ENCODE measurements at places on chromosomes 2 and 18. TPM values are rescaled to one million over a fixed set of nuclear protein-coding genes. Genes with fewer than 3 reads are reported as not detected.

The PTH2R gene
- total RNA-seq, result not detected

The MYL12B gene
- 154 TPM for total RNA-seq

The GRB14 gene
- total RNA-seq, result 2.9 TPM

The ALLC gene
- 0.11 TPM for total RNA-seq

The LAMA1 gene
- total RNA-seq, result 2.6 TPM

The RNF152 gene
- total RNA-seq, result 4.2 TPM

The LINC00305 gene
- not detected for total RNA-seq

The DNAH6 gene
- total RNA-seq, result 2.9 TPM

The C2orf80 gene
- total RNA-seq, result not detected

The LIMS4 gene
- 0.24 TPM for total RNA-seq

The PECR gene
- total RNA-seq, result 5.7 TPM

The PROKR1 gene
- not detected for total RNA-seq

The RTN4 gene
- 137 TPM for total RNA-seq

The IL18R1 gene
- total RNA-seq, result 4.6 TPM

The PID1 gene
- total RNA-seq, result 6.1 TPM

The RNASEH1 gene
- total RNA-seq, result 68.2 TPM

The TEX44 gene
- not detected for total RNA-seq

- no peak for DNase-seq
Measured at GRCh38 chr2:120580709-120581108, 155.0 kb upstream of the GLI2 start.

DNA sequence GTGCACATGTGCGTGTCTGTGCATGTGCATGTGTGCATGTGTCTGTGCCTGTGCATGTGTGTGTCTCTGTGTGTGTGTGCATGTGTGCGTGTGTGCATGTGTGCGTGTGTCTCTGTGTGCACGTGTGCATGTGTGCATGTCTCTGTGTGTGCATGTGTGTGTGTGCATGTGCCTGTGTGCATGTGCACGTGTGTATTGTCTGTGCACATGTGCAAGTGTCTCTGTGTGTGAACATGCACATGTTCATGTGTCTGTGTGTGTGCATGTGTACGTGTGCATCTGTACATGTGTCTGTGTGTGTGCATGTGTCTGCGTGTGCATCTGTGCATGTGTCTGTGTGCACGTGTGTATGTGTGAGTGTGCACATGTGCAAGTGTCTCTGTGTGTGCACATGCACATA is 277.3 kb downstream of the GALR1 start:
- DNase-seq, result no peak

DNA sequence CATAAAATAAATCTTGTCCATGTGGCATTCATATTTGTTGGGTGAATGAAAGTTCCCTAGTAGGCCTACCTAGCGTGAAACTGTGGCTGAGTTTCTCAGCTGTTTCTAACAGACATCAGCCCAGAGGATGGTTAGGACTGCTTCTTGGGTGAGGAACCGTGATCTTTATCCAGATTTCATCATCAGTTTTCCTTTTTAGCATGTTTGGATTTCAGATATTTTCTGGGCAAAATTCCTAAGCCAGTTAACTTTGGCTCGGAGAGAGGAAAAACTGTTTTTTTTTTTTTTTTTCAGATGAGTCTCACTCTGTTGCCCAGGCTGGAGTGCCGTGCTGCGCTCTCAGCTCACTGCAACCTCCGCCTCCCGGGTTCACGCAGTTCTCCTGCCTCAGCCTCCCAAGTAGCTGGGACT is 53.5 kb downstream of the DGKD start:
- DNase-seq, result no peak

- no peak for DNase-seq
Measured at GRCh38 chr2:205768815-205769494, 86.7 kb downstream of the NRP2 start.

DNA sequence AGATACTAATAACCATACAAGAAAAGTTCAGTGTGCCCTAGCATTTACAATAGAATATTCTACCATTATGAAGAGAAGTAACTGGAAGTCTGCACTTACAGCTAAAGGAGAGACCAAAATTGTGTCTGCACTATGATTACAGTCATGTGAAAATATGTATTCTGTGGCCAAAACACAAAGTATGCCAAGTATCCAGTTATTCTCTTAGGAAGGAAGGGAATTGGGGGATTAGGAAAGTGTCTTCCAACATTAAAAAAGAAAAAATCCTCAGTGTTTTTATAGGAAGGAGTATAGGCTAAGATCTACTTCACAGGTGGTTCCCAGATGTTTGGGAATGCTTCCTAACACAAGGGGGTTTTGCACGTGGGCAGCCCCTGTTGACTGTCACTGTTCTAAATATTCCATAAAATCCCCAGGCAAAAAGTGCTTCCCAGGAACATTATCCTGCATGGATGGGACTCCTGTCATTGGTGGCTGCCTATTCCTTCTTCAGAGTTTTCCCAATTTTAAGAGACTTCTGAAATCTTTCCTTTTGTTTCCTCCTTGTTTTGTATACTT is 180.2 kb upstream of the KLHL29 start:
- no peak for DNase-seq

GRCh38 chr2:23662941-23663920 is 263.7 kb downstream of the ATAD2B start:
- DNase-seq, result peak; percentile 18

GRCh38 chr2:1493431-1494126 is 80.3 kb downstream of the TPO start:
- DNase-seq, result no peak

DNA sequence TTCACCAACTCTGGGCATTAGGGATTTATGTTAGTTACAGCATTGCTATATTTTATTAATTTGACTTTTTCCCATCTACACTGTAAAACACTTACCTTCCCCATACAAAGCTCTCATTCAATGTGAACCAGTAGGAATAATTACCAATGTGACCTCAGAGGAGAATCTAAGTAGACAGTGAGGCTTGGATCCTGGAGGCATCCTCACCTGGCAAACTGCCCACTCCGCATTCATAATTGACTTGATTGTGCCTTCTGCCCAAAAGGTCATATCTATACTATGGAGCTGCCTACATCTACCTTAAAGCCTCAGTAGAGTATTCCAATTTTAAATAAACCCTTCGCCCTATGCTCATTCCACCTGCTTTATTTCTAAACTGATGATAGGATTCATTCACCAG is 45.4 kb upstream of the SCN1A start:
- DNase-seq, result no peak

DNA sequence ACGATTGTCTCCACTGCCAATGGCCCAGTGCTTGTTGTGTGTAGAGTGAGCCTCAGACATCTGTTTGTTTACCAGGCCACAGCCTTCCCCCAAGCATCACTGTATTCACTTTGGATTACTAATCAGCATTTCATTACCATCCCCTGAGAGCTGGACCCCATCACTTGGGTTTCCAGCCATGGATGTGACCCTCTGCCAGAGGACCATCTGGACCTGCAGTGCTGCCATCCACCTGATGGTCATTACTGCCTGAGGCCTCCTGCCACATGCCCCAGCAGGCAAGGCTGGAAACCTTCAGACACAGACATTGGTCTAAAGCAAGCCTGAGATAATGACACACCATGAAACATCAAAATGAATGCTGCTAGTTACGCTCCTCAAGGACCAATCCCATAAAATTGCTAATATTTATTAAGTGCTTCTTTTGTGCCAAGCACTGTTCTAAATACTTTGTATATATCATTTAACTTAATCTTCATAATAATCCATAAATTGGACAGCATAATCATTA is 2096.3 kb upstream of the CELF4 start:
- DNase-seq, result no peak

DNA sequence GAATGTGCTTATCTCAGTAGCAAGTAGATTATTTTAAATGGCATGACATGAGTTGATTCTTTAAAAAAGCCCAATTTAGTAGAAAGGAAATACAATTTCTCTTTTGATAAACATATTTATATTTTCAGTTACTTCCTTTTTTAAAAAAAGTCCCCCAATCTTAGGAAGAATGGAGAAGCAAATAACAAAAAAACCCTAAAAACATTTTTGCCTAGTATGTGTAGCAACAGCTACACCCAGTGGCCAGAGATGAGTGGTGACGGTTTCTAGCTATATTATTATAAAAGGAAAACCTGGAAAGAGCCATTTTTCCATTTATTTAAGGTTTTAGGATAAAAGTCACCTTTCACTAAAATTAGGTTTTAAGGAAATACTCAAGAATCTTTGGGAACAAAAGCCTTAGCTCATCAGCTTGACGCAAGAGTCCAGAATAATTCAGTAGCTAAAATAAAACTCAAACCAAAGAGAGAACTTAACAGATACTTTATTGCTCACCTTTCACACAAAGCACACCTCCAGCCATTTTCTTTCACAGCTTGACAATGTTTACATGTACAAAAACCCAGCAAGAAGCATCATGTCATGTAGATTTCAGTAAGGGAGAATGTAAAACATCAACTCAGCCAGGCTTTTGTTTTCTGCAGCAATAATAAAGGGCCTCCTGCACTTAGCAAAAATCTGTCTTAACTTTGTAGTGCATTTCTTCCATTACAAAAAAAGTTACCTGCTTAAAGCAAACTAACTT is 15.7 kb downstream of the FAM98A start:
- DNase-seq, result peak; percentile 25

GRCh38 chr2:193841384-193842150 is 1646.8 kb upstream of the TMEFF2 start:
- no peak for DNase-seq

GRCh38 chr2:196403471-196403870 is 232.1 kb upstream of the STK17B start:
- peak; percentile 48 for DNase-seq

GRCh38 chr2:51149725-51150124 is 117.8 kb upstream of the NRXN1 start:
- no peak for DNase-seq

- DNase-seq, result no peak
Measured at GRCh38 chr2:121635371-121635770, 13.9 kb downstream of the CLASP1 start.

GRCh38 chr2:10303181-10303693 is 533 bp downstream of the HPCAL1 start:
- DNase-seq, result no peak

- no peak for DNase-seq
Measured at GRCh38 chr2:235268535-235268934, 225.3 kb upstream of the AGAP1 start.

DNA sequence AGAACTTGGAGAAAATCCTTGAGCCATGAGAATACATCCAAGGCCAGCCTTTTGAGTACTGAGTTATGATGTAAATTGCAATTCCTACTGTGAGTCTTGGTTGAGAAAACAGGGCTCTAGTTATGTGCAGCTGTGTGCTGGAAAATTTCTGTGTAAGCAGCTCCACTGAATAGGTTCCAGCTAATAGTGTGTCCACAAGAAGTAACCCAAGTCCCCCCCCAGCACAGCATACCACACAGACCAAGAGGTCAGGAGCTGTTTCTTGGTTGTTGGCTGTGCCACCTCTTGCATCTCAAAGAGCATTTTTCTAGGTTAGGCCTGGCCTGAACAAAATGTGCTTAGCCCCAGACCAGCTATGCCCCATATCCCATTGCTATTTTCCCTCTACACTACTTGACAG is 36.8 kb upstream of the APCDD1 start:
- DNase-seq, result no peak

DNA sequence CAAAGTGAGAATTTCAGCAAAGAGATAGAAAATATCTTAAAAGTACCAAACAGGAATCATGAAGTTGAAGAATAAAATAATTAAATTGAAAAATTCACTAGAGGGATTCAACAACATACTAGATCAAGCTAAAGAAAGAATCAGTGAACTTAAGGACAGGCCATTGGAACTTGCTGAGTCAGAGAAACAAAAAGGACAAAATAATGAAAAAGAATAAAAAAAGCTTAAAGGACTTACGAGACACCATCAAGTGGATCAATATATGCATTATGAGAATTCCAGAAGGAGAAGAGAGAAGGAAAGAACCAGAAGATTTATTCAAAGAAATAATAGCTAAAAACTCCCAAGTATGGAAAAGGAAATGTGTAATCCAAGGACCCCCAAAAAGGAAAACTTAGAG is 158.4 kb downstream of the SLC4A10 start:
- DNase-seq, result no peak

- peak; percentile 23 for DNase-seq
Measured at GRCh38 chr2:207616185-207616584, 9.0 kb downstream of the METTL21A start.

DNA sequence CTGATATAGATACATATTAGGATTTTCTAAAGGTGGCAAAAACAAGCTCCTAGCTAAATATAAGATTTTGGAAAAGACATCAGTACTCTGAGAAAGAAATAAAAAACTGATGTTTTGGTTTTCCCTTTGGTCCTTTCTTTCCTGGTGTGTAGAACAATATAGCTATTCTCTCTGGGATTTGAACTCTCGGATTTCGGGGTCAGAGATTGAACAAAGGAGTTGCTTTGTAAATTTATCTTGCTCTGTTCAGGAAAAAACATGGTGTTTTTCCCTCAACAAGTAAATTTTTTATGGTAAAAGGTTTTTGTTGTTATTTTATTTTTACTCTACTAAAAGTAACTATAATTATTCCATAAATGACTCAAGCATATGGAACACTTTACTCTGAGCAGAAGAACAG is 889.3 kb downstream of the ERBB4 start:
- no peak for DNase-seq

- peak; percentile 64 for DNase-seq
Measured at GRCh38 chr2:11833601-11834000, 87.2 kb downstream of the LPIN1 start.

GRCh38 chr2:165462443-165462842 is 7.1 kb upstream of the CSRNP3 start:
- DNase-seq, result no peak

- DNase-seq, result no peak
Measured at GRCh38 chr2:238304116-238304515, 15.7 kb upstream of the PER2 start.

- no peak for DNase-seq
Measured at GRCh38 chr18:3541549-3542386, 91.8 kb downstream of the TGIF1 start.

GRCh38 chr2:2877427-2877826 is 500.2 kb downstream of the EIPR1 start:
- no peak for DNase-seq

- no peak for DNase-seq
Measured at GRCh38 chr2:43021791-43022509, 204.5 kb downstream of the ZFP36L2 start.

All from Daoy (cell line).